ENCODE measurements at places on chromosomes 2 and 18. TPM values are rescaled to one million over a fixed set of nuclear protein-coding genes. Genes with fewer than 3 reads are reported as not detected.

Gene SETBP1
- 97.2 TPM for total RNA-seq

Gene ATOH8
- 1.9 TPM for total RNA-seq

Gene GCG
- 47.4 TPM for total RNA-seq

Gene ANKRD30B
- 0.09 TPM for total RNA-seq

Gene CDH7
- not detected for total RNA-seq

Gene SPIRE1
- total RNA-seq: 5.1 TPM

Gene TRMT61B
- 12.4 TPM for total RNA-seq

Gene ERBB4
- not detected for total RNA-seq

Gene PCGF1
- 29.1 TPM for total RNA-seq

Gene DAPL1
- not detected for total RNA-seq

Gene BCL11A
- 22.8 TPM for total RNA-seq

Gene POU3F3
- 0.12 TPM for total RNA-seq

Gene PPM1B
- total RNA-seq: 59.8 TPM

Gene CNOT11
- total RNA-seq: 39.3 TPM

Gene PREPL
- 32.5 TPM for total RNA-seq

Gene TXNDC2
- total RNA-seq: not detected

Gene COL4A4
- 1.2 TPM for total RNA-seq

Gene PLA2R1
- total RNA-seq: 19.1 TPM

Gene LYPD1
- total RNA-seq: not detected

Gene RAB1A
- total RNA-seq: 144 TPM

Gene ALPP
- not detected for total RNA-seq

Gene RAD51AP2
- total RNA-seq: not detected

Gene ELOA2
- total RNA-seq: not detected

Gene RAX
- not detected for total RNA-seq

Gene CWC22
- 24.7 TPM for total RNA-seq

Gene PLEKHM3
- 21.1 TPM for total RNA-seq

Gene FIGN
- total RNA-seq: 0.84 TPM

Gene KCNE4
- total RNA-seq: 5.8 TPM

Gene SLC40A1
- 212 TPM for total RNA-seq

Gene RESP18
- not detected for total RNA-seq

Gene GFPT1
- total RNA-seq: 196 TPM

Gene CPLX4
- not detected for total RNA-seq

Gene AMER3
- total RNA-seq: 0.16 TPM

Gene G6PC2
- not detected for total RNA-seq

Gene UBE2E3
- 52.8 TPM for total RNA-seq

Gene DHRS9
- 92.0 TPM for total RNA-seq

Gene NYAP2
- 0.09 TPM for total RNA-seq

Gene STARD6
- not detected for total RNA-seq

Gene SLC38A11
- 2.5 TPM for total RNA-seq

Gene KCNJ3
- total RNA-seq: 0.54 TPM

Gene ARHGAP28
- 6.8 TPM for total RNA-seq

Gene VAMP8
- total RNA-seq: 125 TPM

Gene VWA3B
- 2.8 TPM for total RNA-seq

Gene C2orf42
- total RNA-seq: 17.2 TPM

Gene MEX3C
- total RNA-seq: 27.0 TPM

Gene HAAO
- 38.4 TPM for total RNA-seq

Gene KATNAL2
- 7.0 TPM for total RNA-seq

Gene PPP1R1C
- not detected for total RNA-seq

Gene LRP1B
- 1.6 TPM for total RNA-seq

Gene ESCO1
- total RNA-seq: 18.0 TPM

Gene CYBRD1
- total RNA-seq: 36.5 TPM
